Large intestine (tissue), 12 donors: ENCODE measurements at places on chromosomes 16 and 17. TPM values are rescaled to one million over a fixed set of nuclear protein-coding genes. Genes with fewer than 3 reads are reported as not detected.

- no peak for DNase-seq
These were observed 155.0 kb upstream of the SALL1 start for GRCh38 chr16:51306116-51306515.

DNA sequence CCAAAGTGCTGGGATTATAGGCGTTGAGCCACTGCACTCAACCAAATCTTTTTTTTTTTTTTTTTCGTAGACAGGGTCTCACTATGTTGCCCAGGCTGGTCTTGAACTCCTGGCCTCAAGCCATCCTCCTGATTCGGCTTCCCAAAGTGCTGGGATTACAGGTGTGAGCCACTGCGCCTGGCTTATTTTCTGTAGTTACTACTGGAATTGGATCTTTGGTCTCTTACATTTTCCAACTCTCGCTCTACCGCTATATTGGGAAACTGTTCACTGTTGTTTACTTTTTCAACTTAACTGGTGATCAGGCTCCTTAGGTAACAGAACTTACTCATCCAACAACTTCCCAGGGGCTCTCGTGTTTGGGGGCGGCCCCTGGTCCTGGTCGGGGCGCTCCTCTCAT, 14.1 kb downstream of the ZNF200 start:
- DNase-seq, result no peak

- peak; percentile 54 for DNase-seq
These were observed 13.2 kb downstream of the B3GNT9 start for GRCh38 chr16:67137605-67138004.

DNA sequence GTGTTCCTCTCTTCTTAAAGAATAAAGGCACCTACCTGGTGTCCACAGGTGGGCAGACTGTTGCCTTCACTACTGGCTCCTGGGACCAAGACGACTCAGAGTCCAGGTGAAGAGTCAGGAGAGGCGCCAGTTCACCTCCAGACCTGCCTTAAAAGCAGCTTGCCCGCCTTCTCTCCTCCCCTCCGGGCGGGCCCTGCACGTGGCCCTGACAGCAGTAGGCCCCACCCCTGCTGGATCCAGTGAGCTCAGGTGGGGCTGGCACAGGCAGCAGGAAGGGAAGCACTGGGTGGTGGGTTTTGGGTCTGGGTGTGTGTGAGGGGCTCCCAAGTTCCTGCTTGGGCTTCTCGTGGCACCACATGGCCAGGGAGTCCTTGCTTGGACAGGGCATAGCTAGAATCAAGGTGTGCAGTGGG, at the start of gene TNS4:
Gene TNS4, minus strand, starts transcription at position 125 of the 413 bp plus-strand sequence. CDS start 5,198 bp downstream, outside the sequence.
- DNase-seq, result peak; percentile 64

DNA sequence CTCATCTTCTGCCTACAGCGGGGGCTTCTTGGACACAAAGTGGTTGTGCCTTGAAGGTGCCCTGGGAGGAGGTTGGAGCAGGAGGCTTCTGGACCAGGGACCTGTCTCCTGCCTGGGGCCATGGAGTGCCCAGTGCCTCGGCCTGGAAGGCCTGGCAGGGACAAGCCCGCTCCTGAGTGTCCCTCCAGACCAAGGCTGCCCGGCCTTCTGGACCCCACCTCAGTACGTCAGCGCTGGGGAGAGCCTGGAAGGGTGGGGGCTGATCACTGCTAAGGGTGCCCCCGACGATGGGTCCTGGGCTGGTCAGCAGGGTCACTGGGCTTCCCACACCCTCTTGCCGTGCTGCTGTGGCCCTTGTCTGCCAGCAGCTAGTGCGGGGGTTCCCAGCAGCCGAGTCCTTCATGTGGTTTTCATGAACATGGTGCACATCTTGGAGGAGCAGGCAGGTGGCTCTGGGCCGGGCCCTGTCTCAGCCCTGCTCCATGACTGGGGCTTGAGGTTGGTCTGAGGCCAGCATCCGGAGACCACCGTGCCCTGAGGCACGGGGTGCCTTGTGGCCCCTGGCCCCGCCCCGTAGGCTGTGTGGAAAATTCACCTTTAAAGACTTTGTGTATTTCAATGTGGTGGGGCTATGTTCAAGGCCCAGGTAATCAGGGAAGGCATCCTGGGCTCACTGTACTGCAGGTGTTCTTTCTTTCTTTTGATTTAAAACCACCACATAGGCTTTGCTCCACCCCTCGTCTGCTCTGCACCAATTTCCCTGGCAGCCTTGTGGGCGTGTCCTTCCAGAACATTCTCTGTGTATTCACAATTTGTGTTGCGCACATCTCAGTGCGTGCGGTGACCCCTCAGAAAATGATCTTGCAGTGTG, 22.4 kb downstream of the MGRN1 start:
- no peak for DNase-seq

DNA sequence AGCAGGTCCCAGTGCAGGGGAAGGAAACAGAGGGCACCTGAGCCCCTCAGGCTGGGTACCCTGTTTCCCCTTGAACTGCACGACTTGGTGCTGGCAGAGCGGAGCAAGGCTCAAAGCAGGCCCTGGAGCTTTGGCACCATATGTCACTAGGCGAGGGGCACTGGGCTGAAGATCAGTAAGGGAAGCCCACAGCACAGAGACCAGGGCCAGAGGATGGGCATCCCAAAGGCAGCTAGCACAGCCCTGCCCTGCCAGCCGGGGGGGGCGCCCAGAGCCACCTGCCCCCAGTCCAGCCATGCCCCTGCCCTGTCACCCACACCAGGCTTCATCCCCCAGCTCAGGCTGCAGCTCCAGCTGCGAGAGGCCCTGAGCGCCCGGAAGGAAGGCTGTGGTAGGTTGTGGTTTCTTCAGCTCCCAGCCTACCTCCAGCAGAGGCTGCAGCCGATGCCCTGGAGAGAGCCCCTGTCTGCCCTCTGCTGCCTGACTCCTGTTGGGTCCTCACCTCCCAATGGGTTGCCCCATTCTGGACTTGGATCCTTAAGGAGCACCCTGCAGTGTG, 10.9 kb downstream of the NHERF1 start:
- no peak for DNase-seq

GRCh38 chr16:57992084-57992483, 8.4 kb downstream of the ZNF319 start:
- DNase-seq, result no peak

SPATA32 gene
- polyA plus RNA-seq, result 0.24 TPM

SEPTIN12 gene
- not detected for polyA plus RNA-seq

TEKT1 gene
- polyA plus RNA-seq, result 0.25 TPM

PRR15L gene
- 133 TPM for polyA plus RNA-seq
